Activated T-helper 1 cell treated with Interleukin-2 at 50 U/mL for 16 hours (primary cell): ENCODE measurements at places on chromosomes 11 and 22.

DNA sequence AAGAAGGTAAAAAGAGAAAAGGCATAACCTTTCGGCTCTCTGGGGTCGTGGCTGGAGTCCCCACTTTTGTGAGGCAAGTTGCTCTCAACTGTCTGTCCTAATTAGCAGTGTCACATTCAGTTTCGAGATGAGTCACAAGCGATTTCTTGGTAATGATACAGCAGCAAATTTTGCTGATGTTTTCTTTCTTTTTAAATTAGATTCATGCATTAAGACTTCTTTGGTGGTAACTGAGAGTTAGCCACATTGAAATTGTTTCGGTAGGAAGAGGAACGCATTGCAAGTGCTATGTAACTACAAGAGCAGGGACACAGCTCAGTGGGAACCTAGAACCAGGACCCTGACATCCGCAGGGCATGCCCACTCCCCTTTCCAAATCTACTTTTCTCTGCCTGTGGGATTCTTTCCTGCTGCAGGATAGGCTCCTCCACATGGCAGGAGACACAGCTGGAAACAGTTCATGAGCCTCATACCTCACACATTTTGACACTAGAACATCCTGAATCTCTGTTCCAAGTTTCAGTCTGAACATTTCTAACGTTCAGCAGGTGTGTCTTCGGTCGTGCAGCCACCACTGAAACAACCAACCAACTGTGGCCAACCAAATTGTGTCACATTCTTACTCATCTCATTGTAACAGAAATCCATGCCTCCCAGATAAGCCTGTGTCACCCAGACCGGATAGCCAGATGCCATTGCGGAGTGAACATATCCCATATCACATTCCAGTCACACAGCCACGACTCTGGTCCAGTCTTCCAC, 987.6 kb downstream of the NTM start:
- DNase-seq, result no peak

- DNase-seq, result no peak
Measured at GRCh38 chr22:29225422-29226090, 19.9 kb downstream of the EMID1 start.

GRCh38 chr22:49724893-49725489, 102.7 kb downstream of the BRD1 start:
- DNase-seq, result peak; percentile 48

GRCh38 chr22:17201285-17201945, 17.8 kb downstream of the ADA2 start:
- DNase-seq, result no peak

DNA sequence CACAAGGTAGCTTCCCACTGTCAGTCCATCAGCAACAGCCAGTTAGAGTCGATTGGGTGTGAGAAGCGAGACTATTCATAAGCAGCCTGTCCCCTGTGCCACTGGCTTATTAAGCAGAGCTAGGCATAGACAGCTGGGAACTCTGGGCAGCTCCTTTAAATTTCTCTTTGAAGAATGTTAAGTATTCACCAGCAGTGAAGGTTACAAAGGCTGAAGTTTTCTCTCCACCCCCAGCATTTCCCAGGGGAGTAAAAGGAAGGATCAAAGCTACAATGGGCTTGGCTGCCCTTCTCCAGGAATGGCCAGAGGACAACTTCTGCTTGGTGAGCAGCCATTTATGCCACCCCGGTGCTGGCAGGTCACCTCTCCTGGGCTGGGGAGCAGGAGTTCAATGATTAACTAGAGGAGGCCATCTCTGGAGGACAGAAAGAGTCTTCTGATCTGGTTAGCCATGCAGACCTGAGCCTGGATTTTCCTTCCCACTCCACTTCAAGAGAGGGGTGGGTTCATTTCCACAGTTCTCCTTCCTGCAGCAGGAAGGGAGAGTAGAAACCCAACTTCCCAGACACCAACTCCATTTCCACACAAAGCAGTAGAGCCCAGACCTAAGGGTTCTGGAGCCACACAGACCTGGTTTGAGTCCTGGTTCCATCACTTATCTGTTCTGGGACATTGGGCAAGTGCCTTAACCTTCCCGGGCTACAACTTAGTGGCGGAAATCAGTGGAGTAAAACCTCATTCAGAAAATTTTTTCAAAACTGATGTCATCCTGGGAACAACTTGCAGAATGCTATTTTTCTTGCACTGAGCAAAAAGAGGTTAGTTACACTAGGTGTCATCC, 22.6 kb downstream of the POU2AF3 start:
- DNase-seq, result no peak

GRCh38 chr22:47620391-47620790, 857.9 kb downstream of the TBC1D22A start:
- no peak for DNase-seq

- no peak for DNase-seq
Measured at GRCh38 chr11:78344676-78345075, 72.9 kb downstream of the GAB2 start.

GRCh38 chr11:8190431-8190830, 21.6 kb upstream of the RIC3 start:
- DNase-seq, result no peak

- DNase-seq, result no peak
Measured at GRCh38 chr11:119397740-119398139, 16.2 kb upstream of the USP2 start.

DNA sequence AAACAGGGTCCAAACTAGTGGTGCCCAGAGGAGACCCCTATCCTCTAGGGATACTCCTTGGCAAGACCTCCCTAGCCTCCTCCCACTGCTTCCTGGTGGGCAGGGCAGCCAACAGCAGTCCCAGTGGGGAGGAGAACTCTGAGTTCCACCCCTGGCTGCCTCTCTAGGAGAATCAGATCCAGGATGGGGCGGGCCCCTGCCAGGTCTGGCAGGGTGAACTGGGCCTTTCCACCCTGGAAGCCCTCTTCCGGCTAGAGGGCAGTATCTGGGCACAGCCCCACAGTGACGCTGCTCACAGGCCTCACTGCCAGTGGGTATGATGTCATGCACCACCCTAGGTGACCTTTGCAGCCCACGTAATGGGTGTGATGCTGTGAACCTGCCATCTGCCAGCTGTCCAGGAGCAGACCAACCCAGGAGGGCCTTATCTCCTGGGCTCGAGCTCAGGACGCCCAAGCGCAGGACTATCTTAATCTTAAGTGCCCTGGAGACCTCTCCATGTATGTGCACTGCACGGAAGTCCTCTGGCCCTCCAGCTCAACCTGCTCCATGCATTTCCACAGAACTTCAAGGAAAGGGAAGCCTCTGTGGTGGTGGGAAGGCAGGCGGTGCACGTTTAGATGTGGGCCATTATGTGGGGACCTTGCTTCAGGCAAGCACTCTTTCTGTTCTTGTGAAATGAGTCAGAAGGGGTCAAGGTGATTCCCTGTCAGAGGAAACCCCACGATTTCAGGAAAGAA, 31.8 kb upstream of the FCHSD2 start:
- DNase-seq, result no peak

DNA sequence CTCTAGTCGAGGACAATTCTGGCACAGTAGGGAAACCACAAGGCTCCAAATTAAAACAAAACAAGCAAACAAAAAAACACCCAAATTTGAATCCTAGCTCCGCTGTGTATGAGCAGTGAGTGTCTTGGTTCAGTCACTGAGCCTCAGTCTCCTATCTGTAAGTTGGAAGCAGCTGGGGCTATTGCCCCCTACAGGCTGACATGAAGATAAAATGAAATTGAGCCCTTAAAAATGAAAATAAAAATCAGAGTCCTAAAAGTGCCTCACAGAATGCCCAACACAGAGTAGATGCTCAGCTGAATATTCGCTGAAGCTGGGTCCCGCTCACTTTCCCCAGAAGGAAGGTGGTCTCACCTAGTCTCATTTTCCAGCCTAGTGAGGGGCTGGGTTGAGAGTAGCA, 65.2 kb downstream of the PDE2A start:
- DNase-seq, result no peak

DNA sequence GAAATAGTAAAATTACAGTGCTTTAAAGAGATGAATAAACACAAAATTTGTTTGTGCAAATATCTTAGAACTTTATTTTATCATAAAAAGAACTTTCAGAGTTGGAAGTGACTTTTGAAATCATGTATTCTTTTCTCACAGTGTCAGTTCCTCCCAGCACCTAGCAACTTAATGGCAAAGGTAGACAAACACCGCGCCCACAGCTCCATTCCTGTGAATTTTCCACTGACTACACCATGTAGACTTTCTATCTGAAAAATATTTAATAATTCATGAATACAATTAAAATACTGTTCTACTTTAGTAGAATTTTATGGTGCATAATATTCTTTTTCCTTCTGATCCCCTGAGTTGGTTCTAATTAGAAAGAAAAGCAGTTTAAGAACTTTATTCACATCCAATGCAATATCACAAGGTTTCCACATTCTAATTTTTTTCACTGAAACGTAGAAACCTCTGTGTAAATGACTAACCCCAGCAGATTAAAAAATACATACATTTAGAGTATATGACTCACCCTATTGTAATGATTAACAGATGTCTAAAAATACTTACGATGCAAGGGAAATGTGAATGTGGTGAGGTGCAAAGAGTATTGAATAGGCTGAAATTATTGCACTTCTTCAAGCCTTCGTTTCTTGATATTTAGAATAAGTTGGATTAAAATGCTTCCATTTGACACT, 218.2 kb upstream of the CCDC179 start:
- DNase-seq, result no peak

- no peak for DNase-seq
Measured at GRCh38 chr11:62233730-62234129, 8.3 kb upstream of the SCGB1D2 start.

DNA sequence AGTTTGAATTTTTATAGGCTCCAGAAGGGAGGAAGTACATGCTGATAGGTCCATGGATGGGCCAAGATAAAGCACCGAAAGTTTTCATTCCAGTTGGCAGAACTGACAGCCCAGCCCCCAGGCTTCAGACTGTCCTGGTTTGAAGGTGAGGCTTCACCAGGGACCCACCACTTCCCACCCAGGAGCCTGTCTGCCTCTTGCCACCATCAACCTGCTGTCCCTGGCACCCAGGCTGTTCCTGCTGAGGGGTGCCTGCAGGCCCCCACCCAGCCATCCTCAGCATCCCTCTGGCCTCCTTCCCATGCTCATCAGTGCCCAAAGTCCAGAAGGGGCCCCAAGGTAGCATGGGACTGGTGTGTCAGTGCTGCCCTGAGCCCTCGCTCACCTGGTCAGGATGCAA, 463.9 kb downstream of the NELL1 start:
- DNase-seq, result no peak

GRCh38 chr22:24184057-24184798, 2.9 kb downstream of the SUSD2 start:
- no peak for DNase-seq

- no peak for DNase-seq
Measured at GRCh38 chr22:29992341-29993275, 87.7 kb upstream of the HORMAD2 start.

DNA sequence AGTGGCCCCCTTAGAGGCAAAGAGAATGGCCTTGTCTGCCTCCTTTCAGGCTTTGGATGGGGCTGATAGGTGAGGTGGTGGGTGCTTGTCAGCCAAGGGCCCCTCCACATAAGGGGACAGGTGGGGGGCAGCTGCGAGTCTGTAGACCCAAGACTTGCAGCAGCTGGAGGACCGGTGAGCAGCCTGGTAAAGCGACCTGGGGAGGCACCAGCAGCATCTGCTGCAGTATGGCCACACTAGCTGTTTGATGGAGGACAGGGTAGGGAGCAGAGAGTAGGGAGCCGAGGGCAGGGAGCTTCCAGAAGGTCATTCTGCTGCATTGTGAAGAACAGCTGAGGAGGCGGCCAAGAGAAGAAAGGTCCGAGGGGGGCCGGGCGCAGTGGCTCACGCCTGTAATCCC, 16.8 kb upstream of the MRTFA start:
- DNase-seq, result no peak

GRCh38 chr11:131759140-131759539, 388.7 kb downstream of the NTM start:
- DNase-seq, result no peak

- no peak for DNase-seq
Measured at GRCh38 chr11:36074941-36075431, 131.1 kb downstream of the LDLRAD3 start.

GRCh38 chr11:13110145-13110544, 101.0 kb downstream of the RASSF10 start:
- DNase-seq, result no peak

GRCh38 chr11:16779436-16779835, 41.0 kb downstream of the C11orf58 start:
- no peak for DNase-seq

DNA sequence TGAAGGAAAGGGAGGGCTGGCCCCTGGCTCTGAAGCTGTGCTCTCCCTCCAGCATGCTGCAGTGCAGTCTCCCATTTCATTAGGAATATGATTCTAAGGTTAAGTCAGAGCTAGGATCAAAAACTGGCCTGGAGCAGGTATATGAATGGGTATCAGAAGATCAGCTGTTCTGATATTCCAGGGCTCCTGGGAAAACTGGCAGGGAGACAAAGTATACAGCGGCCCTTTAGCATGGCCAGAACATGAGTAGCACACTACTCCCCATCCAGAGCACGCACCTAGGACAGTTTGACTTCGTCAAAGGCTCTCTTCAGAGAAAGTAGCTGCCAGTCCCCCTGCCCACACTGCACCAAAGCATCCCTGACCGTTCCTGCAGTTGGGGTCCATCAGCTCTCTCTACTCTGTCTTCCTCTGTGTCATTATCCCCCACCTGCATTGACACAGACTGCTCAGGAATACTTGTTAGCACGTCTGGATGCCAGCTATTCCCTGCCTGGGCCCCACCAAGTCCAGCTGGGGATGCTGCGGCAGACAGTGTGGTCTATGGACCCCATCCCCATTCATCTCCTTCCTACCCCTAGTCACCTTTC, 4.0 kb upstream of the FCHSD2 start:
- DNase-seq, result no peak

- no peak for DNase-seq
Measured at GRCh38 chr11:63508009-63508408, 2.1 kb downstream of the LGALS12 start.

DNA sequence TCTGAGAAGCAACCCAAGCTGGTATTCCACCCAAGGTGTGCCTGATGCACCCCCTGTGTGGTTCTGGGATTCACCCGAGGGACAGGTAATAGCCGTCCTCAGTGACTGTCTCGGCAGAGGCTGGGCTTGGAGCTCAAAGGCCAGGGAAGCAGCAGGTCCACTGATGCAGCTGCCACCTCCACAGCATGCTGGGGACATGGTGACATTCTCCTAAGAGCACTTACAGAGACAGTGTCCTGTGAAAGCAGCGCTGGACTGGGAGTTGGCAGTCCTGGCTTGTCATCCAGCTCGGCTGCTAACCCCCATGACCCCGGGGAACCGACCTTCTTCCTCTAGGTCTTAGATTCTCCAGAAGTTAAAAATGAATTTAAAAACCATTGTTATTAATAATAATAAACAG, 72.8 kb downstream of the RPUSD4 start:
- no peak for DNase-seq
